SIG-M5 (cell line): ENCODE measurements at places on chromosomes 6 and 20.

DNA sequence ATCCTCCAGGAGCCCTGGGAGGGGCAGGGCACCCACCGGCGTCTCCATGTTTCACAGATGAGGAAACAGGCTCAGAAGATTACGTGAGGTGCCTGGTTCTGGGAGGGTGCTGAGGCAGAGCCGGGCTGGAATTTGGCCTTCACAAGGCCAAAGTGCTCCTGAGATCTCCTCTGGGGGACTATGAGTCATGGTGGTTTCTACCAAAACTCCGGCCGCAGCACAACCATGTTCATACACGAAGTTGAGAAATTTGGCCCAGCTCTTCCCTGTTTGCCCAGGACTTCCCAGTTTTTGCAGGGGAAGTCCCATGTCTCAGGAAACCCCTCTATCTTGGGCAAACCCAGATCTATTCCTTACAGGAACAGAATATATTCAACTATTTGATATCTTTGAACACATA lies 172.9 kb upstream of the CDYL start:
- DNase-seq, result no peak

DNA sequence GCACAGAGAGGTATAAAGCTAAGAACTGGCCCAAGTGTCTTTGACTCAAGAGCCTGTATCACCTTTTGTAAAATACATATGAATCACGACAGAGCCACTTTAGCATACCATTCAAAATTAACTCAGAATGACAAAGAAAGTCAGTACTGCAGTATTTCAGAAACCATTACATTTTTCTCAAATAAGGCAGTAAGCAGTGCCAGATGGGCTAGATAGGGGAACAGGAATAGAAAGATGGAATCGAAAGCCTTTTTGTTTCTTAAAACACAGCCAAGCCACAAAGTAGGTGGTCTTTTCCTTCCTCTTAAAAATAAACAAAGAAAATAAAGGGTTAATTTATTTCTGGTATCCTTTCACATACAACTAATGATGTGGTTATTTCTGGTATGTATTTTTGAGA lies 10.3 kb downstream of the CLDN20 start:
- no peak for DNase-seq

DNA sequence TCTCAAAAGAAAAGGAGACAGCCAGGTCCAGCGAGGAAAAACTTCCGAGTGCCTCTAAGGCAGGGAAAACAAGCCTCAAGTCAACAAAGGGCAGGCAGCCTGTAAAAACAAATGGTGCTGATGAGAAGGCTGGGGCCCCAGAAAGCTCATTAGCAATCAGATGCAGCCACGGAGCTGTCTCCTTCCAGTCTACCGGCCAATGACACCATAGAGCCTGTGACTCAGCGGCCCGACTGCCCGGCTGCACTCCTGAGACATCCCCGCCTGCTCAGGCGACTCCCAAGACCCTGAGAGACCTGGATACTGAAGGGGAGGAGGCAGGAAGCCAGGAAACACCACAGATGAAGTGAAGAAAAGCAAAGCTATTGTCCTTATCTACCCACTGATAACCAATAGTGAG lies 120.1 kb upstream of the HDDC2 start:
- DNase-seq, result no peak

DNA sequence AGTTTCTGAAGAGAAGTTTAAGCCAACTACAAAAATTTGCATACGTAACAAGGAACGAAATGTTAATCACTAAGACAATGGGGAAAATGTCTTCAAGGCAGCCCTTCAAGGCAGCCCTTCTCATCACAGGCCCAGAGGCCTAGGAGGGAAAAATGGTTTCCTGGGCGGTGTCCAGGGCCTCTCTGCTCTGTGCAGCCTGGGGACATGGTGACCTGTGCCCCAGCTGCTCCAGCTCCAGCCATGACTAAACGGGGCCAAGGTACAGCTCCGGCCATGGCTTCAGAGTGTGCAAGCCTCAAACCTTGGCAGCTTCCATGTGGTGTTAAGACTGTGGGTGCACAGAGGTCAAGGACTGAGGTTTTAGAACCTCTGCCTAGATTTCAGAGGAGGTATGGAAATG lies 325.1 kb downstream of the FRK start:
- DNase-seq, result no peak

GRCh38 chr6:44044154-44044539 lies 83.1 kb downstream of the MRPL14 start:
- no peak for DNase-seq

- DNase-seq, result no peak
Measured at GRCh38 chr6:10416516-10416862, 1.6 kb upstream of the TFAP2A start.

DNA sequence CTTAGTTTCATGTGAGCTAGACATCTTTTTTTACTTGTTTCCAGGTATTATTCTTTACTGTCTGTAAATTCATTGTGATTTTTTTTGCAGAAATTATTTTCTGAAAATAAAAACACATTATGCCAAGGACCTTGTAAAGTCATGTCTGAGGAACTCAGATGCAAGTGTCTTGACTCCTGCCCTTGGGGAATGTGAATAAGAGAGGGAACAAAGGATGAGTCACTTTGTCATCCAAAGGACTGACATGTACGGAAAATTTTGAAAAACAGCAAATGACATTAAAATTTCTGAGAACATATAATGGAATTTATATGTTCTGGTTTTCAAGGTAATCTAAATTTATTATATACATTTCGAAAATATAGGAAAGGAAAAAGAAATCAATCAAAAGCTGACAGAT lies 660.4 kb downstream of the CD109 start:
- DNase-seq, result no peak

GRCh38 chr20:48631114-48632016 lies 196.4 kb downstream of the PREX1 start:
- no peak for DNase-seq

- no peak for DNase-seq
Measured at GRCh38 chr6:14190191-14190928, 72.8 kb downstream of the CD83 start.

GRCh38 chr20:7695635-7696034 lies 244.6 kb downstream of the HAO1 start:
- no peak for DNase-seq

GRCh38 chr6:3031857-3032640 lies 32.4 kb downstream of the NQO2 start:
- no peak for DNase-seq

DNA sequence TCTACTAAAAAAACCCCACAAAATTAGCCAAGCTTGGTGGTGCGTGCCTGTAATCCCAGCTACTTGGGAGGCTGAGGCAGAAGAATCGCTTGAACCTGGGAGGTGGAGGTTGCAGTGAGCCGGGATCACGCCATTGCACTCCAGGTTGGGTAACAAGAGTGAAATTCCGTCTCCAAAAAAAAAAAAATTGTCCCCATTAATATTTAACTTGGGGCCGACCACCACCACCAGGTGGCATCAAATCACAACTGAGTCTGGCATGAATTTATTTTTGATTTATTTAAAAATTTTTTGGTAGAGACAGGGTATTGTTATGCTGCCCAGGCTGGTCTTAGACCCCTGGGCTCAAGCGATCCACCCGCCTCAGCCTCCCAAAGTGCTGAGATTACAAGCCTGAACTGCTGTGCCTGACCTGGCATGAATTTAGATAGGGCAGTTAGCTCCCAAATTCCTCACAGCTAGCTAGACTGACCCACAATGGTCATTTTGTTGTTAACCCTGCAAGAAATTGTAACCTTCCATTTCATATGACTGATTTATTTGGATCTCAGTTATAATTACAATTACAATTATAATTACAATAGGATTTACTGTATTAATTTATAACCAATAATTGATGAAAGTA lies 17.1 kb upstream of the BEND3 start:
- DNase-seq, result no peak

DNA sequence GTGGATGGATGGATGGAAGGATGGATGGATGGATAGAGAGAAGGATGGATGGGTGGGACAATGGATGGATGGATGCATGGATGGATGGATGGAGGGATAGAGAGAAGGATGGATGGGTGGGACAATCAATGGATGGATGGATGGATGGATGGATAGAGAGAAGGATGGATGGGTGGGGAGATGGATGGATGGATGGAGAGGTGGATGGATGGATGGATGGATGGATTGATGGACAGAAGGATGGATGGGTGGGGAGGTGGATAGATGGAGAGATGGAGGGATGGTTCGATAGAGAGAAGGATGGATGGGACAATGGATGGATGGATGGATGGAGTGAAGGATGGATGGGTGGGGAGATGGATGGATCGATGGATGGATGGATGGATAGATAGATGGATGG lies 6.4 kb downstream of the EEF1A2 start:
- DNase-seq, result no peak

DNA sequence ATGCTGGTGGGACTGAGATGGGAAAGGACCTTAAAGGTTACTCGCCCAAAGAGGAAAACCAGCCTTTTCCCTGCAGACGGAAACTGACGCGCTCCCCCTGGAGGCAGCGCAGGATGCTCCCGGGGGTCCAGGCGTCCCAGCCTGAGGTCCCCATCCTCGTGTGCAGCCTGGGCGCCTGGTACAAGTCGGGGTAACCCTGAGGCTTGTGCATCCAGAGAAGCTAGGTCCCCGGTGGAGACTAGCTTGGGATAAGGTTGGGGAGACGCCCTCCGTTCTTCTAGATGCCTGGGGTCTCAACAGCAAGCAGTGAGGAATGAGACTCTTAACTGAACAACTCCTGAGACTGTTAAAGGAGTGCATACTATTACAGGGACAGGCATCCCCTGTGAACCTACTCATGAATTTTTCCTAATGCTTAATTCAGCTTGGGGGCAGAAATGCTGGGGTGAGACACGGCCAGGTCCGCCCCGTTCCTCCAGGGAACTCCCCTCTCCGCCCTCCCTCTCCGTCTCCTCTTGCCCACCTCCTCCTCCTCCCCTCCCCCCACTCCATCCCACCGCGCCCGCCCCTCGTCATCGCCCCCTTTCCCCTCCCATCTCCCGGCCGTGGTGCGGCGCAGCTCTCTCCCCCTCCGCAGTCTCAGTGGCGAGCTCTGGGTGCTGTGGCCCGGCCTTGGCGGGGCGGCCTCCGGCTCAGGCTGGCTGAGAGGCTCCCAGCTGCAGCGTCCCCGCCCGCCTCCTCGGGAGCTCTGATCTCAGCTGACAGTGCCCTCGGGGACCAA lies at the start of gene PRSS35:
Gene PRSS35, plus strand, starts transcription at position 634 of the 781 bp plus-strand sequence. CDS start 10,908 bp downstream, outside the sequence.
- no peak for DNase-seq

- no peak for DNase-seq
Measured at GRCh38 chr20:16206817-16207216, 366.4 kb downstream of the KIF16B start.

DNA sequence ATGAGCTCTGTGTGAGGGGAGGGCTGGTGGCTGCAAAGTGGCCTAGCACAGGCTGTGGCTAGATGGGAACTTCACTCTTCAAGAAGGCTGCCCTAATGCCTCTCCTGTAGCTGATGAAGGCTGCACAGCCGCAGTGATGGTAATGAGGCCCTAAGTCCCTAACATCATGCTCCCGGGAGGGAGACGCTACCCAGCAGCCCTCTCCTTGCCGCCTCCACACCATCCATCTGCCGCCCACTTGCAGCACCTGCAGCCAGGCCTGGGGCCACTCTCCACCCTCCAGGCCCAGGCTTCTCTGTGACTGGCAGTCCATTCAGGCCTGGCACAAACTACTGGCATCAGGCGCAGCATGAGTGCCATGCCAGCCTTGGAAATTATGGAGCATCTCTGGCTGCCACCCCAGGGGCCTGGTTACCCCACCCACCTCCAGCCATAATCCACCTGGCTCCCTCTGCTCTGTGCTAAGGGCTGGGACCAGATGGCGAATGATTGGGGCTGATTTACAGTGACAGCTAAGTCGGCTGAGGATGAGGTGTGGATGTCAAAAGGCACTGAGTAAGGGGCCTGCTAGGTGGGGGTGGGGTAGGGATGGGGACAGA lies 284.2 kb downstream of the LRFN2 start:
- DNase-seq, result no peak

DNA sequence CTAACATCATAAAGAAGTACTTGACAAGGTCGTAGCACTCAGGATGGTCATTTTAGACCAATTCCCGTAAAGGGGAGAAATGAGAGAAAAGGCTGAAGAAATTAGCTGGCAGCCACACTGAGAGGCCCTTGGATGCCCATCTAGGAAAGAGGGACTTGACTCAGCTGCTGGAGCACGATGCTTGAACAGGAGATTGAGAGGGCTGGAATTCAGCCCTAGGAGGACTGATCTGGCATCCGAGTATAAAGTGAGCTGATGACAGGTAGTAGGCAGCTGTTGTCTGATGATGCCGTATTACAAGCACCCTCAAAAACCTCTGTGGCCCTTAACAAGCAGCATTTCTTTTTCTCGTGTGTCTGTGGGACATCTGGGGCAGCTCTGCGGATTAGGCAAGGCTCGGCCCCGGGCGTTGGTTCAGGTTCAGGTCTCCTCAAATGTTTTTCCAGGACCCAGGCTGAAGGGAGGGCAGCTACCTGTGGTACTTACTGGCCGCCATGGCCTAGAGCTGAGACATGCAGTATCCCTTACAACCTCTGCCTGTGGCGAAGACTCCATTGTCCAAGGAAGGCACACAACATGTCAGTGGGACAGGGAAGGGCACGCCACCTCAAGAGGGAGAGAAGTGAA lies 219.6 kb upstream of the SNX9 start:
- DNase-seq, result no peak

GRCh38 chr6:36915599-36915998 lies 29.8 kb downstream of the C6orf89 start:
- DNase-seq, result no peak

DNA sequence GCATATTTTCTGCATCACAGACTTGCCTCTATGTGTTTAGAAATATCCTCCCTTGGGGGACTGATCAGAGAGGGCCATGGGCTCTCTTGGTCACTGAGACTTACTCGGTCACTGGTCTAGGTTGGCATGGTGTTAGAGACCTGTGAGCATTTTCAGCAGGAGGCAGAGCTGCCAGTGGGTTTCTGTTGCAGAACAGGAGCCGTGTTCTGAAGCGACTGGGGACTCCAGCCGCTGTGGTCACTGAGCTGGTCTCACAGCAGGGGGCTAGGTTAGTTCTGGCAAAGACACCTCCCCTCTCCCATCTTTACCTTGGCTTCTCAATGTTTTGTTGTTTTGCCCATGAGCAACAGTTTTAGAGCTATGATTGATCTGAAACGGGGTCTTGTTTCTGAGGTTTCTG lies 8.7 kb downstream of the TMEM181 start:
- no peak for DNase-seq

DNA sequence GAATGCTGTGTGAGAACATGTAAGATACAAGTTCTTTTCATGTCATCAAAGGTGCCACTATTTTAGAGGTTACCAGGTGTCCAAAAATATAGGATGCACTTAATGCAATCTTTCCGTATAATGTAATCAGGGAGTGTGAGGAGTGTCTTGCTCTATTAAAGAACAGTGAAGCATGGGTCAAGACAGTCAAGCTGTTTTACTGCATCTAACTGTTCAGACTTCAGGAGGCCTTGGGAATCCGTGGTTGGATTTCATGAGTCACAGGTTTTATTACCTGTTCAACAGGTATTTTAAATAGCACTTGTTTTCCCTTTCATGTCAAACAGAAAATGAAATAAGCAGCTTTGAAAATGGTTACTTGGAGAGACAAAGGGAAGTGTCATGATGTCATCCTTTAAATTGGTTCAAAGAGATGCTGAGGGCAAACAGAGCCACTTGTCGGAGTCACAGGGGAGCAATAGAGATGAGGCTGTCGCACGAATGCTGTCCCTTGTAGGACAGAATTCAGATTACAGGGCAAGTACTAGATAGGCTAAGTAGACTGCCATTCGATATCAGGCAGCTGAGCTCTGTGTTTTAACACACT lies 621.5 kb downstream of the QKI start:
- no peak for DNase-seq
